ENCODE measurements at places on chromosomes 7 and 10.

- DNase-seq: no peak
These were observed 77.9 kb downstream of the HERPUD2 start for GRCh38 chr7:35617041-35617440.

- DNase-seq: no peak
These were observed 22.1 kb downstream of the POT1 start for GRCh38 chr7:124907490-124907889.

DNA sequence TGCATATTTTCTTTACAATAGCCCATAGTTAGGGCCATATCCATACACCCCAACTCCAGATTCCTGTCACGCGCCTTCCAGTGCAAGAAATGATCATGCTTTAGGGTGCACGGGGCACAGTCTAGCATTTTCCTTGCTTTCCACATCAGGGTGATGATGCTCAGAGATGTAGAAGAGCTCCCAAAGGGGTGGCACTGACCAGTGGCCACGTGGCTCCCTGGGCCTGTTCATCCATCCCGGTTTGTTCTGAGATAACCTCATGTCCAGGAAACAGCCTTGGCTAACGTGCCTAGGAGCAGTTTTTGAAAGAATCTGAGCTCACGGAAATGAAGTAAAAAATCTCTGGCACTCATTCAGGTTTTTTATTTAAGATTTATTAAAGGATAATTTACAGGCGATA is 139.3 kb downstream of the GALNT17 start:
- no peak for DNase-seq

DNA sequence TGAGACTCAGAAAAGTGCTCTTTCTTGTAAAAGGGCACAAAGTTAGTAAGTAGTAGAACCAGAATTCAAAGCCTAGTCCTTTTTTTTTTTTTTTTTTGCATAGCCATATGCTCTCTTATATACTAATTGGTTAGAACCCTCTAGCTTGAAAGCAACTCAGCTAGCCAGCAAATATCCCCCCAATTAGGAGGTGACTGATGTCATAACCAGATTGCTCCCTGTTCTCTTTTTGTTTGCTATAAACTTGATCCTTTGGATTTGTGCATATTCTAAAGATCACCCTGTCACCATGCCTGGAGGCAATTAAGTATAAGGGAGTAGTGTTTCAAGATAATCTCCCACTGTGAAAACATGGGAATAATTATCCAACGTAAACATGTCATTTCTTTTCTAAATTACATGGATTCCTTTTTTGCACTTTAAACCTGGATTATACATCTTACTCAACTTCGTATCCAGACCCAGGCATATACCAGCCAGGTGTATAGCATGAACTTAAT is 963.4 kb downstream of the CNTNAP2 start:
- DNase-seq: peak; percentile 59

DNA sequence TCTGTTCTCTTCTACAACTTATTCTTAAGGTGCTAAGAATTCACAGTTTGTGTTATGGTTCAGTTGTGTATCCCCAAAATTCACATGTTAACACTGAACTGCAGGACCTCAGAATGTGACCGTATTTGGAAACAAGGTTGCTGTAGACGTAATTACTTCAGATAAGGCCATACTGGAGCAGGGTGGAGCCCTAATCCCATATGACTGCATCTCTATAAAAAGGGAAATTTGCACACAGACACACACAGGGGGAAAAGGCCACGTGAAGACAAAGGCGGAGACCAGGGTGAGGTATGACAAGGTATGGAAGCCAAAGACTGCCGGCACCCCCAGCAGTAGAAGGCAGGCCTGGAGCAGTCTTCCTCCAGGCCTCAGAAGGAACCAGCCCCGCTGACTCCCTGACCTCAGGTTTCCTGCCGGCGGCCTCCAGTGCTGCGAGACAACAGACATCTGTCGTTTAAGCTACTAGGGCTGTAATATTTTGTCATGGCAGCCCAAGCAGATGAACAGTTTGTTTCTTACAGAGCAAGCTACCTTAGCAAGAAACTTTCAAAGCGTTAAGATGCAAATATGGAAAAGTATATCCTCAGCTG is 98.7 kb downstream of the PROSER2 start:
- DNase-seq: no peak

DNA sequence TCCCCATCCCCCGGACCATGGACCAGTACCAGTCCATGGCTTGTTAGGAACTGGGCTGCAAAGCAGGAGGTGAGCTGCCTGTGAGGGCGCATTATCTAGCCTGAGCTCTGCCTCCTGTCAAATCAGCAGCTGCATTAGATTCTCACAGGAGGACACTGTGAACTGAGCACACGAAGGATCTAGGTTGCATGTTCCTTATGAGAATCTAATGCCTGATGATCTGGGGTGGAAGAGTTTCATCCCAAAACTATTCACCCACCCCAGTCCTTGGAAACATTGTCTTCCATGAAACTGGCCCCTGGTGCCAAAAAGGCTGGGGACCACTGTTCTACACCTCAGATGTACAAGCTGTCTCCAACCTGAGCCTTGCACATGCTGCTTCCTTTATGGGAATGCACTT is 24.1 kb upstream of the JMJD1C start:
- no peak for DNase-seq

DNA sequence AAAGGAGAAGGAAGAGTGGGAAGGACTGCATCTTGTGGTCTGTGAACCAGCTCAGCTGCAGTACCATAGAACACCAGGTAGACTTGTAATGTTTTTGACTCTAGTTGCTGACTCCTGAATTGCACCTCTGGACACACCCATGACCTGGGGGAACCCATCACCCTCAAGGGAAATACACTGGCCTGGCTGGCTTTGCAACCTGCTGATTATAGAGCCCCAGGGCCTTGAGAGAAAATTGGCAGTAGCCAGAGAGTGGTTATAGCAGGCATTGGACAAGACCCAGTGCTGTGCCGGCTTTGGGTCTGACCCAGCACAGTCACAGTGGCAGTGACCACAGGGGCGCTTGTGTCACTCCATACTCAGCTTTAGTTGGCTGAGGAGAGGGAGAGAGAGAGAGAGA is 902.3 kb downstream of the GRID1 start:
- DNase-seq: no peak

DNA sequence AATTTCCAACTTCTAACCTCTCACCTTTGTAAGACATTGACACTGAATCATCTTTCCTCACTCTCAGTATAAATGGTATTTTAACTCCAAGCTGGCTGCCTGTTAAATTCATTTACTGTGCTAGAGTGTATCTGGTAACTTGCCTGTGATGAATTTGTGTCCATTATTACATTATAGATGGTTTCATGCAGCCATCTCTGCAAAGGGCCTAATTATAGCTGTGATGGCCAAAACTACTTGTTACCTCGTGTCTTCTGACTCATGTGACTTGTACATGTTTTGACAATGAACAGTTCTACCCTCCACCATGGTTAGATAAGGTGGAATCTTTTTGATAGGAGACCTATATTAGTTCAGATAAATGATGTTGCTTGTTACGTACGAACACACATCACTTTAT is 392.0 kb downstream of the PAXIP1 start:
- no peak for DNase-seq

- DNase-seq: no peak
These were observed 60.5 kb downstream of the CNOT4 start for GRCh38 chr7:135449436-135449835.

GRCh38 chr7:130154501-130155317 is 50.5 kb downstream of the TMEM209 start:
- peak; percentile 96 for DNase-seq

GRCh38 chr7:134302120-134302519 is 14.6 kb downstream of the SLC35B4 start:
- DNase-seq: no peak

DNA sequence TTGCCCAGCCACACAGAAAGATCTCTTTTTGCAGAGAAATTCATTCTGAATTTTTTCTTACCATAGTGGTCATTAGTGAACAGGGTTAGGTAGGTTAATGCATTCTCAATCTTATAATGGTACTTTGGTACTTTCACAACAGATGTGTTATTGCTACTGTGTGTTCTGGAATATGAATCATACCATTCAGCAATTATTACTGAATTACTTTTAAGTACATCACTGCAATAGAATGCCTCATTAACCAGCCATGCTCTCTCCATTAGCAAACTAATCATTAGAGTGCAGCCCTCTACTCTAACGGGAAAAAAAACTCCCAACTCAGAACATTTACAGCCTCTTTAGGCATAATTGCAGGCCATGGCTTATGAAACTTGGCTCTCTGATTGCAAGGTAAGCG is 102.1 kb downstream of the DOCK4 start:
- DNase-seq: no peak

DNA sequence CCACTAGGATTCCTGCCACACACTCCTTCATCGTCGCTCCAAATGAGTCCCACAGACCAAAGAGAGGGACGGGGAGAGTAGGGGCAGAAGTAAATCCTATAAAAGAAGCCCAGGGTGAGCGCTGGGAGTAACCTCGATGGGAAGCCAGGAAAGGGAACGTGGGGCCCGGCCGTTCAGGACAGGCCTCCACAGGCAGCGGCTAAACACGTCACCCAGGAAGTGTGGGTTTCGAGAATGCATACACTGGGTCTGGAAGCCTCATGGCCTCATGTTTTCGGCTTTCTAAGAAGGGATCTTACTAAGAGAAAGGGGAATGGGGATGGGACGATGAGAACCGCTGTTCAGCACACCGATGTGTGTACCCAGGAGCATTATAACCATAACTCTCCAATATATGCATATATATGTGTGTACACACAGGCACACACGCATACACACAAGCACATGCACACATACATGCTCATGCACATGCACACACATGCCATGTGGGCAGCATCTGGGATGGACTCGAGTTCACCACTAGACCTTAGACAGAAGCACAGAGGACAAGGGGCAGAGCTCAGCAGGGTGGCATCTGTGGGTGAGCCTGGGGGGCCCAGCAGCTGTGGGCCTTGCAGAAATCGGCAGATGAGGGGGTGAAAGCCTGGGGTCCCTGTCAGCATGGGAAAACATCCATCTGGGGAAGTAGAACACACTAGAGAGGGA is 14.8 kb upstream of the CNPY1 start:
- no peak for DNase-seq

DNA sequence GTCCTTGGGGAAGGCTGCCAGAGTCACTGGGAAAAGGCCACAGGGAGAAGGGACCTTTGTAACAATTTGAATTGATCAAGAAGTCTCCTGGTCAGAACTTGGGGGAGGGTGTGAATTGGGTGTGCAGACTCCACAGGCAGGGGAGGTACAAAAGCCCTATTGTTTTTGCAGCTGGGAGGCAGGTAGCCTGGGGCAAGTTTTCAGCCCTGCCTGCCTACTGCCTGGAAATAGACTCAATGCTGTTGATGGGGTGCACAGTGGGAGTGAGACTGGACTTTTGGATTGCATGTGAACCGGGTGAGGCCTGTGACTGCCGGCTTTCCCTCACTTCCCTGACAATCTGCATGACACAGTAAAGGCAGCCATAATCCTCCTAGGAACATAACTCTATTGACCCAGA is 947.0 kb downstream of the REEP3 start:
- DNase-seq: no peak

DNA sequence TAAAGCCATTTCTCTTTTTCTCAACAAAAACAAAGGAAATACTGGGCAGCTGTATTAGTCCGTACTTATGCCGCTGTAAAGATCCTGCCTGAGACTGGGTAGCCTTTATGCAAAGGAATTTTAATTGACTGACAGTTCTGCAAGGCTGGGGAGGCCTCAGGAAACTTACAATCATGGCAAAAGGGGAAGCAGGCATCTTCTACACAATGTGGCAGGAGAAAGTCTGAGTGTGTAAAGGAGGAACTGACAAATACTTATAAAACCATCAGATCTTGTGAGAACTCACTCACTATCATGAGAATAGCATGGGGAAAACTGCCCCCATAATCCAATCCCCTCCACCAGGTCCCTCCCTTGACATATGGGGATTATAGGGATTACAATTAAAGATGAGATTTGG is 264.3 kb downstream of the SEMA3A start:
- DNase-seq: no peak

DNA sequence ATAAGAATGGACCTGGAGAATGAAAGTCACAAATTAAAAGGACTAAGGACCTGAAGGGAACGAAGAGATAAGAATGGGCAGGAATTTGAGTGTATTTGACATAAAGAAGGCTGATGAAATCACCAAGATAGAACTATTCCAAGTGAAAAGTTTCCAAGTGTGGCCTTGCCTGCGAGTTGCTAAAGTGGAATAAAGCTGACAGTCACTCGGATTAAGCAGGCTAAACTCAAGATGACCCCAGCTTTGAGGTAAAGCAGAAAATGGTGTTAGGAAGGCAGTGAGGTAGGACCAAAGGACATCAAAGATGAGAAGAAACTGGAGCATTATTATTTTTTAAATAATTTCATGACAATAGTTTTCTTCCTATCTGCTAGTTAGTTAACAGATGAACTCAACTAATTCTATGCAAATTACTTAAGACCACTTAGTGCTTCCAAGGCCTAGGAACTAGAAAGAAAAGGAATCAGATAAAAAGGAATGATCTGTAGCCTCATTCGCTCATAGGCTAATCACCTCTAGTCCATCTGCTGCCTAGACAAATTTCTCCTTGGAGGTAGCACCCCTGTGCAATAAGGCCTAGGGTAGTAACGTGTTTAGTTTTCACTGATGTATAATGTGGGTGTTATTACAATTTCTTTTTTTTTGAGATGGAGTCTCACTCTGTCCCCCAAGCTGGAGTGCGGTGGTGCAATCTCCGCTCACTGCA is 34.5 kb downstream of the EZH2 start:
- no peak for DNase-seq

- no peak for DNase-seq
These were observed 119.8 kb downstream of the SLIT1 start for GRCh38 chr10:97065686-97066660.

DNA sequence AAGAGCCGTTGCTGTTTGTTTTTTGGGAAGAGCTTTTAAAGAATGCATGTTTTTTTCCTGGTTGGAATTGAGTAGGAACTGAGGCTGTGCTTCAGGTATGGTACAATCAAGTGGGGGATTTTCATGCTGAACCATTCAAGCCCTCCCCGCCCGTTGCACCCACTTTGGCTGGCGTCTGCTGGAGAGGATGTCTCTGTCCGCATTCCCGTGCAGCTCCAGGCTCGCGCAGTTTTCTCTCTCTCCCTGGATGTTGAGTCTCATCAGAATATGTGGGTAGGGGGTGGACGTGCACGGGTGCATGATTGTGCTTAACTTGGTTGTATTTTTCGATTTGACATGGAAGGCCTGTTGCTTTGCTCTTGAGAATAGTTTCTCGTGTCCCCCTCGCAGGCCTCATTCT is 31.6 kb downstream of the PFKFB3 start:
- DNase-seq: no peak

Measured in COR-L47 (cell line).